Heart left ventricle (tissue), 16 donors: ENCODE measurements at places on chromosomes 16 and 17. TPM values are rescaled to one million over a fixed set of nuclear protein-coding genes. Genes with fewer than 3 reads are reported as not detected.

The CD300LF gene
- not detected for total RNA-seq

DNA sequence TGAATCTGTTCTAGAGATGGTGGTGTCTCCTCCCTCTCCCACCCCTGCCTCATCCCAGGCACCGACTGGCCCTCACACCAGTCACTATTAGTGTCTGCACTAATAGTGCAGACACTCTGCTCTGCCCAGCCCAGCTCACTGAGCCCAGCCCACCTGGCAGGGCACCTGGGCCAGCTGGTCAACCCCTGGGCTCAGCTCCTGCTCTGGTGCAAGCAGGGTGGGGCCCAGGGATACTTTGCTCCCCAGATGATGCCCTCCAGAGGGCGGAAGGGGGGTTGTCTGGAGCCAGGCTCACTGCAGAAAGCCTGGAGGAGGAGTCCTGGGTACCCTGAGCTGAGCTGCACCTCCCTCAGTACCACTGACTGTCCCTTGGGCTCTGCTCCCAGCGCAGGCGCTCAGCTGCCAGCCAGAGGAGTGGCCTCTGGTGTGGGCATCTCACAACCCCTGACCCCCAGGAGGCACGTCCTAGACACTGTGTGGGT is 14.5 kb downstream of the RAB11FIP4 start:
- DNase-seq, result no peak

DNA sequence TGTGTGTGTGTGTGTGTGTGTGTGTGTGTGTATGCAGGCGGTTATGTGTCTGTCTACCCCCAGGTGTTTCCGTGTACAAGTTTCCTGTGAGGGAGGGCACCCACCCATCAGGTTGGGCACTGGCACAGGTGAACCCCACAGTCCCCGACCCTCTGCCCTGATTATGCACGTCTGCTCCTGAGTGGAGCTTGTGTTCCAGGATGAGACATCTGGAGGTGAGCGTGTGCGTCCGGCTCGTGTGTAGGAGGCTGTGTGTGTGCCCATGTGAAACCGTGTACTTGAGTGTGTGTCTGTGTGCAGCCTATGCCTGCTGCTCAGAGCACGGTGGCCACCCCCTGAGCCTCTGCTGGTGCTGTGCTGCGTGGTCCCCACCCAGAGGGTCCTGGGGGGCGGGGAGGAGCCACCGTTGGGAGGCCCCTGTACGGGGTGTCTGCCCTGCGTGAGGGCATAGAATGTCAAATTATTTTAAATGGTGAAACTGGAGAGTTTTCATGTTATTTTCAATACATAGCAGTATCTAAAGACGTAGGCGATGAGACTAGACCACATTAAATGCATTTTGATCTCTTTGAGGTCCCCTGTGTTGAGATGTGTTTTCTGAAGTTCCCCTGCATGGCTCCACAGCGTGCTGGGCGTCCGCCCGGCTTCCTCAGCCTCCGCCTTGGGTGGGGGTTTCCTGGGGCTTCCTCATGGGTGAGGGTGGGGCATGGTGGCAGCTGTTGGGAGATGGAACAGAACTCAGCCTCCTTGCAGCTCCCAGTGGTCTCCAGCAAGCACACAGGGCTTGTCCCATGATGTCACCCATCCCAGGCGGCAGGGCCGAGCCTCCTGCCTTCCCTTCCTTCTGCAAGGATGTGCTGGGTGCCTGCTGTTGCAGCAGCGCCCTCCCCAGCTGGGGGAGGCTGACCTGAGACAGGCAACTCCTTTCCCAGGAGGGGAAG is 43.4 kb downstream of the KCNJ12 start:
- DNase-seq, result no peak

DNA sequence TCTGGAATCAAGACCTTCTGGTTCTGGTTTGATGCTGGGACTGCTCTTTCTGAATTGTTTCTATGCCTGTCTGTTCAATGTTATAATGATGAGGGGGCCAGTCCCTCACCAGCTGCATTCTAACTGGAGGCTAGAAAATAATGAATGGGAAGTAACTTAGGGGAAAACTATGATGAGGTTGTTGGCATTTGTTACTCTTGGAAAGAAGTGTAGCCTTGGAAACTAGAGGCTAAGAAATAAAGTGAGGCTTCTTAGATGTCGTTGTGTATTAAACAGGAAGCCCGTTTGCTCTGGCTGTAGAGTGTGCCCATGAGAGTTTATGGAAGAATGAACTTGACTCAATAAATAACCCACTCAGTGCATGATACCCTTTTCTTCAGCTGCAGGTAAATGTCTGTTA is 140.8 kb downstream of the PRKCA start:
- no peak for DNase-seq

- DNase-seq, result no peak
Observed at GRCh38 chr17:38660097-38661025, 14.4 kb downstream of the EPOP start.

GRCh38 chr16:54780266-54780665 is 150.4 kb upstream of the IRX5 start:
- no peak for DNase-seq

DNA sequence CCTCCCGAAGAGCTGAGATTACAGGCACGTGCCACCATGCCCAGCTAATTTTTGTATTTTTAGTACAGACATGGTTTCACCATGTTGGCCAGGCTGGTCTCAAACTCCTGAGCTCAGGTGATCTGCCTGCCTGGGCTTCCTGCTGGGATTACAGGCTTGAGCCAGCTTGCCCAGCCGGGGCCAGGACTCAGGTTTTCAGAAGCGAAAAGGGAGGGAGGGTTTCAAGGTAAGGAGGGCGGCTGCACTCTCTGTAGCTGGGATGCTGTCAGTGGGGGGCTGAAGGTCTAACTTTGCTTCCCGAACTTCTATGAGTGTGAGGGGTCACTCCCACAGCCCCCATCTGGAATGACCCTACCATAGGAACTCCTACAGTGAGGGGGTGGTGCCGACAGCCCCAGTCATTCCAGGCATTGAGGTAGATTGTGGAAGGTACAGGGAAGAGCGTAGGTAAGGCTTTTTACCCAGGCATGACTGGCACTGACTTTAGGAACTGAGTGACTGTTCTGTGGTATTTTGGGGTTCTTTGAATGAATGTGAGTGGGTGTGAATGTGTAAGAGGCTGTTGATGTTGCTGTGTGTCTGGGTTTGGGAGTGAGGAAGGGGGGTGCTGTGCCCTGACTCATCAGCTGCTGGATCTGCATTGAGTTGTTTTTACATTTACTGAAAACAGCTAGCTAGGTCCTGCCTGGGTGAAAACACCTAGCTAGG is 3.8 kb upstream of the C1QL1 start:
- no peak for DNase-seq

- DNase-seq, result no peak
Observed at GRCh38 chr16:57062329-57062728, 30.1 kb upstream of the CPNE2 start.

DNA sequence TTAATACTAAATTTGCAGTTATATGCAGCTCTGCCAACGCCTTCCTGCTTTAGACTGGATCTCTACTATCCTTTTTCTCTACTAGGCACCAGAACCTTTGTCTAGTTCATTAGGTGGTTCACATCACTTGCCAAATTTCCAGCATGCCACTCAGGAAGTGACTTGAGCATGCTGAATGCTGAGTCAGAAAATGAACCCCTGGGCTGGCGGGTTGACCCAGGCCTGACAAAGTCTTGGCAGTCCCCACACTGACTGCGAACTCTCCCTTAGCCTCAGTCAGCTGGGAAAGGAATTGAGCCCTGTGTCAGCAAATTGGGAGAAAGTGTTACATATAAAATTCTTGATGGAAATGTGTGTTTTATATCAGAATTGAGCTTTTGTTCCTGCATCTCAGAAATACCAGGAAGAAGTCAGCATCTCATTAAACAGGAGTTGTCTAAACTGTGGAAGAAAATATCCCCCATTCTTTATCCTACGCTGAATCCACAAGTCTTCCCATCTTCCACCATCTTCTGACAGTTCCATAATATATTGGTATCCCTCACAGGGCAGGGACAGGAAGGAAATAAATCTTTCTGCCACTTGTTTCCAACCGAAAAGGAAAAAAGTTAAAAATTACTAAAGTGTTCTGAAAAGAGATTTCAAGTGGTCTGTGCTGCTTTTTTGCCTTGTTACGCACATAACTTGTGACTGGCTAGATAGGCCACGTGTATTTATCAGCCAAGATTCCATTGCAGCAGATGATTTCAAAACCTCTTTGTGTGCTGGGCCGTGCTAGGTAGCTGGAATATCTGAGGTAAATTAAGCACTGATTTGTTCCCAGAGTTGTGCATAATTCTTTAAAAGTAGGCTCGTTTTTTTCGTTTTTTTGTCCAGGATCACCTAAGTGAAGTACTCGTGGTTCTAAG is 16.7 kb upstream of the SLC12A3 start:
- no peak for DNase-seq

The CD19 gene
- total RNA-seq, result not detected

DNA sequence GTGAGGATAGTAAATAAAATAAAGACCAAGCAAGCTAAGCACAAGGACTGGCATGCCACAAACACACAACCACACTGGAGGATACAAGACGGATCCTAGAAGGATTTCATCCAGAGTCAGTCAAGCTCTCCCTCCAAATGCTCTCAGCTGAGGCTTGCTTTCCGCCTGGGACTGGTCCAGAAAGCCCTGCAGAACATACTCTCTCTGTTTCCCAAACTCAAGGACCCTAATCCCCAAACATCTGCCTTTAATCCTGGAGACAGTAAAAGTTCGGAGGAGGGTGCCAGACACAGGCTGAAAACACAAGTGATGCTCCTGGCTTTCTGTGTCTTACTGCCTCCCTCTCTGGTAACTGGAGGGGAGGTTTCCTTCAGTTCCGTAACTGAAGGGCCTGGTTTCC is 5.3 kb upstream of the HSD11B2 start:
- DNase-seq, result no peak

- no peak for DNase-seq
Observed at GRCh38 chr16:77585379-77586251, 136.7 kb upstream of the NUDT7 start.

The OTOA gene
- 0.16 TPM for total RNA-seq

DNA sequence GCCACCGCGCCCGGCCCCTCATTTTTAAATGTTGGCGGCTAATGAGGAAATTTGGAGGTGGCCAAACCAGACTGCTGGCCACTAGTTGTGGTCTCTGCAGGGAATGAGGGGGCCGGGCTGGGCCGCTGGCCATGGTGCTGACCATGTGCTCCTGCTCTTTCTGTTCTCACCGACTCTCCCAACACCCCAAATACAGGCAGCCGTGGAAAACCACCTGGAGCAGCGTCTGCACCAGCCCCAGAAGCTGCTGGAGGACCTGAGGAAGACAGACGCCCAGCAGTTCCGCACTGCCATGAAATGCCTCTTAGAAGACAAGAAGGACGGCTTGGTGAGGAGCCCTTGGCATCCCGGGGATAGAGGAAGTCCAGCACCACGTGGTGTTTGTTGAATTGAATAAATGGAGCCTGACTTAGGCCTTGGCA is 21.3 kb downstream of the OTOA start:
- no peak for DNase-seq

- no peak for DNase-seq
Observed at GRCh38 chr17:16924696-16925440, 47.0 kb downstream of the TNFRSF13B start.
